ENCODE measurements at places on chromosomes 5 and 9. TPM values are rescaled to one million over a fixed set of nuclear protein-coding genes. Genes with fewer than 3 reads are reported as not detected.

ADAMTSL2 gene
- 18.5 TPM for total RNA-seq

AFAP1L1 gene
- total RNA-seq = 6.1 TPM

CA9 gene
- total RNA-seq = not detected

C9 gene
- total RNA-seq = not detected

- no peaks in the 10 kb centered on the region for H3K36me3 ChIP-seq
- H3K4me3 ChIP-seq = peak overlapping the region; percentile 68
- H3K4me1 ChIP-seq = peaks cover 2% of the 10 kb centered on the region
- H3K27ac ChIP-seq = peak overlapping the region; percentile 90
- no peak for DNase-seq
- H3K27me3 ChIP-seq = no peaks in the 10 kb centered on the region
Measured at GRCh38 chr9:69759021-69759420, 790 bp downstream of the PTAR1 start.

- no peak overlapping the region for H3K4me3 ChIP-seq
- H3K36me3 ChIP-seq = no peaks in the 10 kb centered on the region
- peaks cover 2% of the 10 kb centered on the region for H3K4me1 ChIP-seq
Measured at GRCh38 chr5:55629815-55630214, 82.3 kb downstream of the SLC38A9 start.

DNA sequence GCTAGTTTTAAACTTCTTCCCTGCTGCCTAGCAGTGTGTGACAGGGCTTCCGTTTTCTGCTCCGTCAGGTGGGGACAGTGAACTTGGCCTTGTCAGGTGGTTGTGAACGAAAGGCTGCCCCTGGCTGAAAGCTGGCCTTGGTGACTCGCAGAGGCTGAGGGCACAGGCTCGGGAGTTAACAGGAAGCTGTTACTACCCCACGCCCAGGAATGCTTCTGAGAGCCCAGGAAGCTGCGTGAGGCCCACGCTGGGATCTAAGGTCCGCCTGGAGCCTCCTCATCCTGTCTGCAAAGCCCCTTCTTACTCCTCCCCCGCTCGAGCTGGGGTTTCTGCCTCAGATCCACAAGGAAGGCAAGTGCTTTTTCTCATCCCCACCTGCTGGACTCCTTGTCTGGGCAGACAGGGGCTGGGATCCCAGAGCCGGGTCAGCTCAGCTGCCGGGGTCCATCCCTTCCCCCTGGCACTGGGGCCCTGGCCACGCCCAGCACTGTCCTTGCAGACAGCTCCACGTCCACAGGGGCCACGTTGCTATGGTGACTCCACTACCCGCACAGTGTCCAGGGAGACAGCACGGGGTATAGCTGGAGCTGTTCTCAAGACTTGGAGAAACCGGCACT, 124.7 kb upstream of the TBC1D2 start:
- no peaks in the 10 kb centered on the region for H3K27me3 ChIP-seq
- H3K36me3 ChIP-seq = no peaks in the 10 kb centered on the region
- DNase-seq = no peak
- H3K4me1 ChIP-seq = no peaks in the 10 kb centered on the region

DNA sequence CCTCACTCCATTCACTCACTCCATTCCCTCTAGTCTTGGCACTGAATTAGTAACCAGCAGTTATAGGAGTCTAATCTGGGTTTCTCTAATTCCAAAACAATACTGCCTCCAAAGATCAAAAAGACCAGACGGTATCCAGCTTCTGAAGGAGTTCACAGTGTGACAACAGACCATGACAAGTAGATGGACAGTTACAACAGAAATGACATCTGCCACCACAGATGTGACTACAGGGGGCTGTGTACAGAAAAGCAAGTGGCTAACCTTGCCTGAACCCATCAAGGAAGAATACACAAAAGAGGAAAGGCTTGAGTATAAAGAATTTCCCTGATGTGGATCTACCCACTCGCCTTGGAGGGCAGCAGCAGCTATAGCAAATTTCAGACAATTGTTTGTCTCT, 112.4 kb downstream of the ACTL7B start:
- no peaks in the 10 kb centered on the region for H3K27me3 ChIP-seq
- no peaks in the 10 kb centered on the region for H3K36me3 ChIP-seq
- no peak overlapping the region for H3K4me3 ChIP-seq
- no peaks in the 10 kb centered on the region for H3K4me1 ChIP-seq

DNA sequence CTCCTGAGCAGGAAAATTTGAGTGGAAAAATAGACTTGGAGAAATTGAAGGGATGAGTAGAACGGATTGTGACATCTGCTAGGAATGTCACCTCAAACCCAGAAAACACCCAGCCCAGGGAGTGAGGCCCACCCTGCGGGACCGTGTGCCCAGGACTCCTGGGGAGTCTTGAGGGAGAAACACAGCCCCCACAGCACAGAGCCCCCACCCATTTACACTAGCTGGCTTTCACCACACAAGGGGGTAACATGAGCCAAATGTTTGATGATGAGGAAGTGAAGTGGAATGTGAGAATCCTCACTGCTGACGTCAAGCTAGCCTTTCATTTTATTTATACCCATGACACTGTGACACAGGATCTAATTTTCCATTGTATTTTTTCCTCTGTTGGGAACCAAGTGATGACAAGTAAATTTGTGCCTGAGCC, 42.8 kb upstream of the PDE8B start:
- H3K27ac ChIP-seq = no peak overlapping the region
- no peaks in the 10 kb centered on the region for H3K27me3 ChIP-seq
- H3K4me3 ChIP-seq = no peak overlapping the region
- DNase-seq = no peak
- H3K4me1 ChIP-seq = peaks cover 2% of the 10 kb centered on the region
- H3K36me3 ChIP-seq = no peaks in the 10 kb centered on the region

DNA sequence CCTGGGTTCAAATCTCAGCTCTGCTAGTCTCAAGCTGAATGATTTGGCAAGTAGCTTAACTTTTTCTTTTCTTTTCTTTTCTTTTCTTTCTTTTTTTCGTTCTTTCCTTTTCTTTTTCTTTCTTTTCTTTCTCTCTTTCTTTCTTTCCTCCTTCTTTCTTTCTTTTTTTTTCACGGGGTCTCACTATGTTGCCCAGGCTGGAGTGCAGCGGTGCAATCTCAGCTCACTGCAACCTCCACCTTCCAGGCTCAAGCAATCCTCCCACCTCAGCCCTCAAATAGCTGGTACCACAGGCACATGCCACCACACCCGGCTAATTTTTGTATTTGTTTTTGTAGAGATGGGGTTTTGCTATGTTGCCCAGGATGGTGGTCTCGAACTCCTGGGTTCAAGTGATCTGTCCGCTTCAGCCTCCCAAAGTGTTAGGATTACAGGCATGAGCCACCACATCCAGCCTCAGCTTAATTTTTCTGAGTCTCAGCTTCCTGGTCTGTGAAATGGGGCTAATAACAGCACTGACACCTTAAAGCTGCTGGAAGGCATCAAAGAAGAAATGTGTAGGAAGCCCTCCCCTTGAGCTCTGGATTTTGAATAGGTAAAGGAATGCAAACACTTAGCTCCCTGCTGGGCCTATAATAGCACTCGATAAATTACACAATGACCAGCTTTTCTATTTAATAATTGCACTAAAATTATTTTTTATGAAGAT, 17.5 kb upstream of the PPARGC1B start:
- H3K4me3 ChIP-seq = no peak overlapping the region
- DNase-seq = no peak
- peaks cover 2% of the 10 kb centered on the region for H3K4me1 ChIP-seq
- H3K36me3 ChIP-seq = no peaks in the 10 kb centered on the region

GRCh38 chr5:157744051-157745011, 819 bp downstream of the LSM11 start:
- peak; percentile 42 for DNase-seq
- peak overlapping the region; percentile 52 for H3K4me3 ChIP-seq
- peak overlapping the region; percentile 1 for H3K27ac ChIP-seq

- peak; percentile 36 for DNase-seq
- peak overlapping the region; percentile 63 for H3K27ac ChIP-seq
- H3K36me3 ChIP-seq = no peaks in the 10 kb centered on the region
- peak overlapping the region; percentile 97 for H3K4me3 ChIP-seq
- no peaks in the 10 kb centered on the region for H3K27me3 ChIP-seq
Measured at GRCh38 chr5:54520438-54520846, 2.9 kb downstream of the SNX18 start.

- no peaks in the 10 kb centered on the region for H3K36me3 ChIP-seq
- peaks cover 2% of the 10 kb centered on the region for H3K27me3 ChIP-seq
- no peak for DNase-seq
- no peak within 1 kb of the TSS for H3K27ac ChIP-seq
- peak within 1 kb of the TSS; percentile 11 for H3K4me3 ChIP-seq
- peaks cover 4% of the 10 kb centered on the region for H3K4me1 ChIP-seq
Measured at GRCh38 chr5:176609724-176610434, at the start of gene GPRIN1. Gene GPRIN1 (minus strand): TSS chr5:176610156. CDS start chr5:176599834, 10,322 bp downstream.

GRCh38 chr9:4865681-4866080, 72.9 kb downstream of the RCL1 start:
- no peak overlapping the region for H3K4me3 ChIP-seq
- H3K36me3 ChIP-seq = no peaks in the 10 kb centered on the region
- no peak for DNase-seq
- H3K4me1 ChIP-seq = peaks cover 8% of the 10 kb centered on the region
- H3K27me3 ChIP-seq = no peaks in the 10 kb centered on the region
- H3K27ac ChIP-seq = no peak overlapping the region

Data from ovary (tissue), 10 donors.